Activated CD4-positive, alpha-beta T cell treated with anti-CD3 and anti-CD28 coated beads for 24 hours (primary cell): ENCODE measurements at places on chromosomes 13 and 19.
A peak's percentile ranks its signal among the peaks of the same experiment; 100 is the strongest.

DNA sequence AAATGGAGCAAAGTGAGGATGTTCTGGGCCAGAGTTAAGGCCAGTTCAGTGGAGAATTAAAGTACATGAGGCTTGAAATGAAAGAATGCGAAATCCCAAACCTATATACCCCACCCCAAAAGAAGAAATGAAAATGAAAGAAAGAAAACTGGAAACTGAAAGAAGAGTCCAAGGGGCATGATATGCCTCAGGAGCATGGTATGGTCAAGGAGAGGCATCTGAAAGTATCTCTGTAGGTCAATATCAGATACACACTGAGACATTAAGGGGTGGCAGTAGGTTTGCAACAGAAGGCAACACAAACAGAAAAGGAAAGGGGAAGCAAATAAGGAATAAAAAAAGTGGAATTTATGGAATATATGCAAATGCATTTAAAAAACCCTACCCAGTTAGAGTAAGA lies 166.5 kb downstream of the COG6 start:
- DNase-seq, result no peak

GRCh38 chr19:10936661-10937084 lies 8.1 kb downstream of the TIMM29 start:
- peak; percentile 23 for DNase-seq

DNA sequence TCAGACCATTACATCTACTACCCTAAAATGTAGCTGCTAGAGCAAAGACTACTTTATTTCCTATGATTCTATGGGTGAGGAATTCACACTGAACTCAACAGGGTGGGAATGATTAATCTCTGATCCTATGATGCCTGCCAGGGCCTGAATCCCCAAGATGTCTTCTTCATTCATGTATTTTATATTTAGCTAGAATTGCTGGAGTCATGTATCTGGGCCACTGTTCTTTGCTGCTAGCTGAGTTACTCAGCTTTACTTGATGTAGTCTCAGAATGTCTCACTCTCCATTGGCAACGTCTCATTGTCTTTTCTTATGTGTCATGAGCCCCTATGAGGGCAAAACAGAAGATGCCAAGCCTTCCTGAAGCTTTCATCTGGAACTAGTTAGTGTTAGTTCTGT lies 21.1 kb downstream of the ZNF582 start:
- no peak for DNase-seq

DNA sequence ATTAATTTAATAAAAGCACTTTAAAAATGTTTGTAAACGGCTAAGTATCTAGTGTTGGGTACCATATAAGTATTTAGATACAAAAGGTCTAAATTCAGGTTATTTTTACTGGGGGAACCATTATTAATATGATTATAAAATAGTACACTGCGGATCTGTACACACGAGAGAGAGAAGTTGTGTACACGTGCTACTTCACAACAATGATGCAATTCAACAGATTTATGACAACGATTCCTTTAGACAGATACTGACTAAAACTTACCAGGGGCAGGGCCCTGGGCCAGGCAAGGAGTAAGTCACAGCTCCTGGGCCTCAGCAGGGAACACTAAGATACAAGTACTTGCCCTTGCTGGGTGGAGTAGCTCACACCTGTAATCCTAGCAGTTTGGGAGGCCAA lies 29.1 kb upstream of the TPTE2 start:
- DNase-seq, result no peak

- no peak for DNase-seq
Measured at GRCh38 chr19:19217099-19217498, 5.3 kb downstream of the NCAN start.

DNA sequence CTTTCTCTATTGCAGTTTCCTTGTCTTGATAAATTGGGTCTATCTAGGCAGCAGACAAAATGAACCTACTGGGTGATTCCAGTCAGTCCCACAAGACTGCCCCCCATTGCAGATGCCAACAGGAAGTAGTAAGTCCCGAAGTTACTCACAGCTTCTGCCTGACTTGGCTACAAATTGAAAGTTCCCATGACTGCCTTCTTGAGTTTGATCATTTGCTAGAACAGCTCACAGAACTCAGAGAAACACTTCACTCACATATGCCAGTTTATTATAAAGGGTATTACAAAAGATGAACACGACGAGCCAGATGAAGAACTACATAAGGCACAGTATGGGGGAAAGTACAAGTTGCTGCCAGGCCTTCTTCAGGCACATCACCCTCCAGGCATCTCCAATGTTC lies 50.0 kb downstream of the TEX26 start:
- DNase-seq, result no peak

DNA sequence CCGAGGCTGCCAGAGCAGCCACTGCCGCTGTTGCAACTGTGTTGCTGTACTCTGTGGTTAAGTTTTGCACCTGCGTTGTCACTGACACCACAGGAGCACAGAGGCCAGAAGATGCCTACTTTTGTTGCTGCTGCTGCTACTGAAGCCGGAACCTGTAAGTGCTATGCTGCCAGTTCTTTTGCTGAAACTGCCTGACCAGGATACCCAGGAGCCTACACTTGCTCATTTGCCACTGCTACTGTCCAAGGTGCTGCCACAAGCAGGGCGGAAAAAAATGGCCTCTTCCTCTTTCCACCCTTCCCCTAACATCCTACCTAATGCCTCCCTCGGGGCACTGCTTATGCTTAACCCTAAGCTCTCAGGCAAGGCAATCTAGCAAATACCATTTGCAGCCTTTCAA lies 29.0 kb upstream of the NBEA start:
- no peak for DNase-seq

- no peak for DNase-seq
Measured at GRCh38 chr13:42696191-42696590, 85.2 kb upstream of the FAM216B start.

- no peak for DNase-seq
Measured at GRCh38 chr19:876780-877314, 16.1 kb downstream of the MED16 start.

DNA sequence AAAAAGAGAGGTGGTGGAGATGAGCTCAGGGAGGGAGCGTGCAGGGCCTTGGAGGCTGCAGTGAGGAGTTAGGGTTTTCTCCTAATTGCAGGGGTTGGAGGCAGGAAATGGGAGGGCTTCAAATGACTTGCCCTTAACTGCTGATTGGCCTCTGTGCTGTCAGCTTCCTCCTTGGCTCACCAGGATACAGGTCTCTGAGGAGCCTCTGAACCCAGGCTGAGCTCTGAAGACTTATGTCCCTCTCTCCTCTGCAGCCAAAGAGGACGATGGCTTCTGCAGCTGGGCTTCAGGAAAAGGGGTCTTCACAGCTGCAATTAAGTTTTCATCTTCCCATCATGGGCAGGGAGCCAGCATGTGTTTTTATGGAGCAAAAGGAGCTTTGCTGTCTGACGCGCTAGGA lies 6.7 kb upstream of the RANBP3 start:
- no peak for DNase-seq

GRCh38 chr13:40169476-40169875 lies 497.0 kb downstream of the FOXO1 start:
- no peak for DNase-seq

DNA sequence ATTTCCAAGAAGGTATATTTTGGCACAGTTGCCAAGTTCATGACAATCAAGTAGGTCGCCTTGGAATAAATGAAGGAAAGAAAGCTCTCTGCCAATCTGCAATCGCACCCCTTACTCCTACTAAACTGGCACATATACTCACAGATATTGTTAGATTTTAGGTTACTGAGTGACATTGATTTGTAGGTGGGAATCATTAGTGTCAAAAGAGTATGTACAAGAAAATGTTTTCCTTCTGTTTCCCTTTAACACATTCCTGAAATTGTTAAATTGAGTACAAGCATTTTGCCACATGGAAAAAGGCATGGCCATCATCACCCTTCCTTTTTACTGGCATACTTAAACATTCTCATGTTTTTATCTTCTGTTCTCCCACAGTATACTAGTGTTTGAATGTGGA lies 2868.3 kb upstream of the PCDH20 start:
- DNase-seq, result no peak

DNA sequence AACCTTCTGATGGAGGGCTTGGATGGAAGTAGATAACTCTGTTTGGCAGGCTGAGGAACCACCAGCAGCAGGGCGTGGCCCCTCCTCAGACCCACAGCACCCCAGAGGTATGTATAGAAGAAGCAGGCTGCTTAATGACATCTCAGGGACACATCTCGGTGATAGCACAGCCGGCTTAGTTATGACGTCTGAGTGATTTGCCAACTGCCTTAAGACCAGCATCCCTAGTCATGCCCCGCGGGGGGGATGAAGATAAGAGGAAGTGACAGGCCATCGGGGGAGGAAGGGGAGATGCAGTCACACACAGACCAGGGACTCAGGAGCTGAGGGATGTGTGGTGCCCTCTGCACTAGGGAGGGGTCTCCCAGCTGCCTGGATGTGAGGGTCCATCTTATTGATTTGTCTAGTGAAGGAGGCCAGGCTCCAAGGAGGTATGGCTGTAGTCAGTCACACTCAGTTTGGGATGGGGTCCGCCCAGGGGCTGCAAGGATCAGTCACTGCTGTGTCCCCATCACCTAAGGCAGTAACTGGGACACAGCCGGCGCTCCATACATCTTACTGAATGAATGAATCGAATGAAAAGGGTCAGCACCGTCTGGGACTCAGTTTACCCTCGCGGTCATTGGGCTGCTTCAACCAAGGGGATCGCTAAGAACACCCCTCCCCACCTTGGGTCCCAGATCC lies 19.2 kb upstream of the ERCC1 start:
- DNase-seq, result no peak

GRCh38 chr19:34555447-34555846 lies 73.9 kb downstream of the WTIP start:
- DNase-seq, result no peak

DNA sequence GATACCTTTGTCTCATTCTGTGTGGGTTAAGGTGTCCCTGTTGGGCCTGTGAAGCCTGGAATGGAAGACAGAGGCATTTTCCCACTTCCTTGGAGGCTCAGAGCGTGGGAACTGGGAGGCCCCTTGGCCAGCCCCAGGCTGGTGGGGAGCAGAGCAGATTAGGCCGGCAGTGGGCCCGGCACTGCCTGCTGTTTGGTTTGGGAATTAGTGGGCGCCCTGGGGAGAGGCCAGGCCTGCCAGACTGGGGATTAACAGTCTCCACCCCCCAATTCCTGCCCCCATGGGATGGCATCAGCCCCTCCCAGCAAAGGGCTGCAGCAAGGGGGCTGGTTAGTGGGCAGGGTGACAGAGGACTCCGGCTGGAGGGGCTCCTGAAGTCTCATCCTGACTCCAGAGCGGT lies 3.1 kb upstream of the BEST2 start:
- no peak for DNase-seq

- DNase-seq, result no peak
Measured at GRCh38 chr19:2138061-2138728, 13.2 kb downstream of the AP3D1 start.

- no peak for DNase-seq
Measured at GRCh38 chr13:73244467-73244866, 185.7 kb downstream of the KLF5 start.

DNA sequence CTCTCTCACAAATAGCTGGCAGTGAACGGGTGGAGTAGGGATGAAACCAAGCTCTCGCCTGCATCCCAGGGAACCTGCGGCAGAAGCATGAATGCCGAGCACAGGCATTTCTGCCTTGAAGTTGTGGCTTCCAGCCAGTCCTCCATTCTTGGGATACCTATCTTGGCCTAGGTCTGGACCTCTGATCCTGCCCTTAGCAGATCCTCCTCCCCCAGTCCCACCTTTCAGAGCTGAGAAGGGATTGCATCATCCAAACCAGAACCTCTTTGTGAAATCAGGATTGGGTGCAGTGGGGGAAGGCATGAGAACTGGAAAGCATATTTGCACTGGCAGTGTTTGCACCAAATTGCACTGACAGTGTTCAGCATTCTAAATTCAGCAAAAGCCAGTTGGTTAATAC lies 5.8 kb downstream of the ZNF780A start:
- DNase-seq, result no peak

GRCh38 chr13:72586518-72586917 lies 140.9 kb downstream of the MZT1 start:
- DNase-seq, result no peak

DNA sequence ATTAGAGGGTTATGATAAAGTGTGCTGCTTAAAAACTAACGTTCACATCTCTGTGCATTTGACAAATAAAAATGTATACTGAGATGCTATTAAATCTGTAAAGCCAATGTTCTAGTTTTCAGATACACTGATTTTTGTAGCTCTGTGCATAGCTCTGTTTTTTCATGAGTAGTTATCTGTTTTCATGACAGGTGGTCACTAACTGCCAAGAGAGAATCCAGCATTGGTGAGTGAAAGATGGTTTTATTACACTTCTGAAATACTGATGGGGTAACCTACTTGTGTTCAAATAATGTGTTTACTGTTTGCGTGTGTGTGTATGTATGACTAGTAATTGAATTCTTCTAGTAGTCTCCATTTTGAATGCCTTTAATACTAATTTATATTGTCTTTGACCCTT lies 29.0 kb downstream of the URI1 start:
- no peak for DNase-seq

- no peak for DNase-seq
Measured at GRCh38 chr13:25118378-25118905, 22.5 kb downstream of the PABPC3 start.

- DNase-seq, result no peak
Measured at GRCh38 chr19:10010247-10010691, at the start of gene COL5A3. Gene COL5A3, minus strand, starts transcription at chr19:10010504. Its CDS starts 119 bp downstream, at chr19:10010385.

DNA sequence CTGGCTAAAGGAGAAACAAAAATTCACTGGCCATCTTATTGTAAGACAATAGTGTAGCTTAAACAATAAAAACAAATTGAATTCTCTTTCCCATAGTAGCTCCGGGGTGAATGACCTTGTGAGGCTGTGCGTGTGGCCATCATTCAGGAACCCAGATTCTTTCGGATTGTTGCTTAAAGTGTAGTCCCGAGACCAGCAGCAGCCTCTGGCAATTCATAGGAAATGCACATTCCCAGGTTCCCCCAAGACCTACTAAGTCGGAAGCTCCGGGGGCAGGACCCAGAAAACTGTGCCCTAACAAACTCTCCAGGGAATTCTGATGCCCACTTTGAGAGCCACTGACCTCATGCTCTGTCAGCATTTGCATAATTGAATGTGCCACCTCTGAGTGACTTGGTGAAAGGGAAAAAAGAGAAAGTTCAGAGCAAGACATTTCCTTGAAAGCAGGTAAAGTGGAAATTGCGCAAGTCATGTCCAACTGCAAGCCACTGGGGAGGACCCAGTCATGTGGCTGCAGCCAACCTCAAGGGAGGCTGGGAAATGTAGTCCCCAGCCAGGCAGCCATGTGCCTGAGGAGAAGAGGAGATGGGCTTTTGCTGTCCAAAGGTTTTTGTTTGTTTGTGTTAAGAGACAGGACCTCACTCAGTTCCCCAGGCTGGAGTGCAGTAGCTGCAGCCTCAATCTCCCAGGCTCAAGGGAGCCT lies 50.7 kb upstream of the PNMA8B start:
- no peak for DNase-seq

- no peak for DNase-seq
Measured at GRCh38 chr13:24746618-24747247, 17.2 kb upstream of the RNF17 start.

- DNase-seq, result peak; percentile 9
Measured at GRCh38 chr13:87274209-87274819, 396.9 kb upstream of the SLITRK5 start.

- DNase-seq, result no peak
Measured at GRCh38 chr19:48203222-48203793, 32.8 kb downstream of the ZSWIM9 start.
